ENCODE measurements at places on chromosomes 4 and X.

DNA sequence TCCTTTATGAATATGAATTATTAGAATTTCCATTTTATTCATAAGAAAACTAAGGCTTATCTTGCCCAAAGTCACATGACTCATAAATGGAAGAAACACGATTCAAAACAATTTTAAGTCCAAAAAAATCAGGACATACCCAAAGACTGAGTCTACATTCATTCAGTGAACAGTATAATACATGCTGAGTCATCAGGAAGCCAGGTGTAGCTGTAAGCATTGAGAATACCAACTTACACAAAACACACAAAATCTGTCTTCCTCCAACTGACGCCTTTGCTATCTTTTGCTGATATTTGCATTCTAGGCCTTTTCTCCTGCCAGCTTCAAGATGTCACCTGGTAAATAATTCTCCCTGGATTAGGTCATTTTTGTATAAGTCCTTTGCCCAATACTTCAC lies 520.1 kb upstream of the GALNT7 start:
- DNase-seq: no peak

- DNase-seq: no peak
These were observed 907.1 kb downstream of the FAT4 start for GRCh38 chr4:126221717-126222340.

- no peak for DNase-seq
These were observed 140.2 kb upstream of the PJA1 start for GRCh38 chrX:69305333-69306062.

- no peak for DNase-seq
These were observed 53.5 kb downstream of the TMPRSS11F start for GRCh38 chr4:68076194-68076593.

DNA sequence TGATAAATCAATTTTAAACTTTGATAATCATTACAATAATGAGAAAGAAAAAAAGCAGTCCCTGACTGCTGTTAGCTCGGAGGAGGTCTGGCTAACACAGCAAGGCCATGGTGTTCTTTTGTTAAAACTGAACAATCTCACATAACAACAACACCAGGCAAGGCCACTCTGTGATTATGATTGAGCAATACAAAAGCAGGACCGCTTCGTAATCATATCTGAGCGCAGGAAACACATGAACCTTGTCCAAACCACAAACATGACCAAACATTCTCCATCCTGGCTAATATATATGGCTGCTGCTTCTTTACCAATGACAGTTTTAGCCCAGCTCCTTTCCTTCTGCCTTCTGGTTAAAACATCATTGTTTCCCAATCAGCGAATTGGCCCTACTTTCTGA lies 76.8 kb upstream of the DDX53 start:
- no peak for DNase-seq

DNA sequence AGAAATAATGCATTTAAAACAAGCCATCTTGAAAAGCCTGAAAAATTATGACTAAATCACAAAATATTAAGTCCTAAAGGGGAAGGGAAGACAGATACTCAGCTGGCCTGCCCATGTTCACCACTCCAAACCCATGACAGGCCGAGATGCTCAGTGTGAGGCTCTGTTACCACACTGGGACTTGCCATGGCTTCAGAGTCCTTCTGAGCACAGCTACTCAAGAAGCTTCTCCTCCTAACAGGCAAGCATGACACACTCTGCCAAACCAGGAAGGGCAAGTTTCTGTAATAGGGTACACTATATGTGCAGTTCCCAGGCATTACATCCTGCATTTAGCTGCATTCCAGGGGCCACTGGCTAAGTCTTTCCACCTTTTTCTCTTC lies 34.0 kb upstream of the CYBB start:
- DNase-seq: no peak

- DNase-seq: no peak
These were observed 82.1 kb upstream of the IQCM start for GRCh38 chr4:149897783-149898182.

DNA sequence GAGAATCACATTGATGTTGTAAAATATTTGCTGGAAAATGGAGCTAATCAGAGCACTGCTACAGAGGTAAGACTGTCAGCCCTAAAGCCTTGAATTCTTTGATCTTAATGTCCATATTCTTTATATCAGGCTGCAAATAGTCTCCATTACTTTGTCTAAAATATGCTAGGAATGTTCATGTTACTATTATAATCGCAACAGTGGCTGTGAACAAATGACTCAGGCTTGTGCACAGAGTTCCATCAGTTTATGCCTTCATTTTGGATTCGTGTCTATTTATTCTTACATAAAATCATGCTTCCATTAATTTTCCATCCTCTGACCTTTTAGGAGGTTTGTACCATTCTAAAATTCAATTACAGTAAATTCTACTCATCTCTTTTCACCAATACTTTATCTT lies 182.7 kb downstream of the ANK2 start:
- no peak for DNase-seq

- no peak for DNase-seq
These were observed 113.0 kb upstream of the DCLK2 start for GRCh38 chr4:149965206-149965605.

DNA sequence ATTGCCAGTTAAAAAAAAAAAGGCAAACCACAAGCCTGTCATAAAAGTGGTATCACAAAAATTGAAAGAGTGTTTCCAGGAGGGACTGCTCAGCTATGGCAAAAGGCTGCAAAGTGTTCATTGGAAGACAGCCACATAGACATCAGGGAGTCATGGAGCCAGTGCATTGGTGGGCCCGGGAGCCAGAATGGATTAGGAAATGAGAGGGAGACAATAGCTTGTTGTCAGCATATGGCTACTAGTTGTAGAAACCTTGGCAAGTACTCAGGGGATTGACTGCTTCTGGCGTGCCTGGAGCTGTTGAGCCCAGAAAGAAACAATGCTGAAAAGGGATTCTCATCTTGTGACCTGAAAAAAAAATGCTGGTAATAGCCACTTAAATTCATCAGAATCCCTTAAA lies 5.0 kb downstream of the GAR1 start:
- DNase-seq: no peak

DNA sequence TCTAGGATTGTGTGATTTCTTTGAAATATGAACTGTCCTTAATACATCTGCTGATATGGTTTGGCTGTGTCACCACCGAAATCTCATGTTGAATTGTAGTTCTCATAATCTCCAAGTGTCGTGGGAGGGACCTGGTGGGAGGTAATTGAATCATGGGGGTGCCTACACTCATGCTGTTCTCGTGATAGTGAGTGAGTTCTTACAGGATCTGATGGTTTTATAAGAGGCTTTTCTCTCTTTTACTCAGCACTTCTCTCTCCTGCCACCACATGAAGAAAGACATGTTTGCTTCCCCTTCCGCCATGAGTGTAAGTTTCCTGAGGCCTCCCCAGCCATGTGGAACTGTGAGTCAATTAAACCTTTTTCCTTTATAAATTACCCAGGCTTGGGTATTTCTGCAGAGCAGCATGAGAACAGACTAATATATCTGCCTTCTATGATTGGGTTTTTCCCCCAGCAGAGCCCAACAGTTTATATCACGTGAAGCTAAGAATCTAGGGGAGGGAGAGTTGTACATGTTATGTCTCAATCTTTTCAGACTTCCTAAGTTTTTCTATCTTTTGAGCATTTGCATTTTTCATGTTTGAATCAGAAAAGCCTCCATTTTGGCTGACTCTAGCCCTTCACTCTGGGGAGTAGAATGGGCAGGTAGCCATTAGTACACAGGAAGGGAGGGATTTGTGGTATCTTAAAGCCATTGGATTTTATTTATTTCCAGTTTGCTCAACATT lies 58.9 kb downstream of the PLAC1 start:
- DNase-seq: no peak

- DNase-seq: no peak
These were observed 29.8 kb upstream of the EMCN start for GRCh38 chr4:100547541-100548199.

DNA sequence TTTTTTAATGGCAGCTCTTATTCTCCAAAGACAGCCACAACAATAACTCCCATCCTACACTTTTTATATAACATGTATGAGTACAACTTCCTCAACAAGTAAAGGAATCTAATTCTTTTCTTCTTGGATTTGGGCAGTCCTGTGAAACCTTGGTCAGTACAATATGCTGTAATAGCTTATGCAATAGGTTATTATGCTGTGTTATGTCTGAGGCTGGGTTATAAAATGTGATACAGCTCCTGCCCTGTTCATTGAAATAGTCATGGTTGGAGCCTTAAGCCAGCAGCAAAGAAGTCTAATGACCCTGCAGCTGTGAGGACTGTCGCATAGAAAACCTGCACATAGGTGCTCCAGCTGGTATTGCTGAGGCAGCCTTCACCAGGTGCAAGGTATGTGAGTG lies 215.8 kb upstream of the RASGEF1B start:
- DNase-seq: no peak

GRCh38 chr4:3700736-3701135 lies 65.4 kb upstream of the ADRA2C start:
- no peak for DNase-seq

GRCh38 chr4:88162626-88163025 lies 4.2 kb upstream of the ABCG2 start:
- no peak for DNase-seq

GRCh38 chrX:154443992-154444754 lies at the start of gene FAM50A:
FAM50A (plus strand) TSS chrX:154444141; CDS start chrX:154444236, 95 bp downstream.
- DNase-seq: peak; percentile 53

GRCh38 chrX:49184294-49185281 lies 1.6 kb downstream of the PRICKLE3 start:
- DNase-seq: no peak

- DNase-seq: no peak
These were observed 169.4 kb downstream of the MGST2 start for GRCh38 chr4:139834981-139835391.

- DNase-seq: no peak
These were observed 243.2 kb downstream of the CPE start for GRCh38 chr4:165621983-165622382.

DNA sequence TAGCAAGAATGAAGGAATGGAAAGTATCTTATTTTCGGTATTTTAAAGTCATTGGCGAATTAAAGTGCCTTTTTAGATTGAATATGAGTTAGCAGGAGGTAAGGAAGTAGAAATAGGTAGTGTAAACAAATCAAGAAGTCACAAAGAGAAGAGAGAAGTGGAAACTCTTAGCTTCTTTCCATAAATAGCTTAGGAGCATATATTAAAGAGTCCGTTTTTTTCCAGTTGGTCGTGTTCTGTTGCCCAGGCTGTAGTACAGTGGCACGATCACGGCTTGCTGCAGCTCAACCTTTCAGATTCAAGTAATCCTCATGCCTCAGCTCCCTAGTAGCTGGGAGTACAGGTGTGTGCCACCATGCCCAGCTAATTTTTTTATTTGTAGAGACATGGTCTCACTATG lies 56.4 kb downstream of the UBE2K start:
- DNase-seq: no peak

GRCh38 chr4:137967480-137968190 lies 274.5 kb downstream of the SLC7A11 start:
- no peak for DNase-seq

- DNase-seq: no peak
These were observed 69.4 kb downstream of the HCCS start for GRCh38 chrX:11180571-11180970.

DNA sequence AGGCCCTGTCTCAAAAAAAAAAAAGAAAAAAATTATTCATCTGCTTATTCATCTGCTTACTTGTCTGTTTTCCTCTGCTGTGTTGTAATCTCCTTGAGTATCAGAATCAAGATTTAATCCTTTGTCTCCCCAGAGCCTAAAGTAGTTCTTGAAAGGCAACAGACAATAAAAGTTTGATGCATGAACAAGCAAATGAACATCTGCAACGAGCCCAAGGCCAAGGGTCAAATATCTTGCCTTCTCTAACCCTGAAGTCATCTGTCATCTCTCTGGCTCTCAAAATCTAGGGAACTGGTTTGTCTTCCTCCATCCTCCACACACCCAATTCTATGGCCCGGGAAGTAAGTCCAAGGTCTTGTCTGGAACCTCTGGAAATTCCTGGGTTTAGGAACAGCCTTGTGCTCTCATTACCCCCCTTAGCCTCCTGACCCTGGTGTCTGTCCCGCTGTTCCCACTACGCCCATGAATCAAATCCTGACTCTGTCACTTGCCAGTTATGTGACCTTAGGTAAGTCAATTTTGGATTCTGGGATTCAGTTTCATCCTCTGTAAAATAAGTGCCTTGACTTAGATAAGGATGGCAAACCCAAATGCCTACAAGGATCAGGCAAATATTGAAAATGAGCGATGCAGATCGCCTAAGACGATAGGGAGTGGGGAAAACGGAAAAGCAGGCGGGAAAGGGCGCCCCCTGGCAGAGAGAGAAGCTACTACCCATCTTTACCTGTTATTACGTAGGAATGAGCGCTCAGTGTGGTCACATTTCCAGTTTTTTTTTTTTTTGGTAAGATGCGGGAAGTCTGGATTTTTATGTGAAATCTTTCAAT lies 102.7 kb upstream of the DHX15 start:
- no peak for DNase-seq

DNA sequence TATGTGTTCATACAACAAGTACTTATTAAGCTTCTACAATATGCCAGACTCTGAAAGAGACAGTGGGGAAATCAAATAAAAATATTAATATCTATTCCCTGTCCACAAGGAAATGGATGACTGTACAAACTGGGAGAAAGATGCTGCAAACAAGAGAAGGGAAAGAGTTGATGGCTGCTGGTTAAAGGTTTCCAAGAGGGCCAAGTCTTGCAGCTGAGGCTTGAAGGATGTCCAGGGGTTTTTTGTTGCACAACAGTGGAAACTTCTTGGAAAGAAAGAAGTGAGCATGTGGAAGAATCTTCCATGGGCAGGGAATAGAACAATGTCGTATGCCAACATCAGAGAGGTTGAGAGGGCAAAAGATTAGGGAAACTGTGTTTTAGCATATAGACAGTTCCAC lies 95.8 kb downstream of the MID1 start:
- no peak for DNase-seq

GRCh38 chr4:133623847-133624246 lies 474.8 kb downstream of the PCDH10 start:
- DNase-seq: no peak

GRCh38 chrX:82816562-82816961 lies 691.5 kb upstream of the POU3F4 start:
- no peak for DNase-seq

- no peak for DNase-seq
These were observed 3.4 kb downstream of the UGT2A1 start for GRCh38 chr4:69649629-69650028.

DNA sequence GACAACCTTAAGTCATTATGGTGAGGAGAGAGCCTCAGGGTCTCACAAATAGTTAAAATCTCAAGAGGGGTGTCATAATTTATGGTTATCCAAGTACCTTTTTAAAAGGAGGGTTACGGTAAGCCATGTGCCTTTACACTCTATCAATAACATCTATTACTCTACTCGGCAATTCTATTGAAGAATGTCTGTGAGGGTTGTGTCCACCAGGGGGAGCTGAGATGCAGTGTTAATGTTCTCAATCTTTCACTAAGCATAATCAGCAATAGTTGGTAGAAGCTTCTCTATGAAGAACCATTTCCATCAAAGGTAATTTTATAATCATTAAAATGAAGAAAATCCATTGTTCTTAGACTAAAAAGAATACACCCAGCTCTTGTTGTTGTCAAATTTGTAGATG lies 457.4 kb downstream of the CENPC start:
- DNase-seq: no peak

- DNase-seq: no peak
These were observed 304.1 kb downstream of the CHIC1 start for GRCh38 chrX:73867144-73867543.
